ENCODE measurements at places on chromosomes 2 and 18.

- H3K4me3 ChIP-seq: no peak overlapping the region
- H3K27me3 ChIP-seq: no peaks in the 10 kb centered on the region
- no peak for DNase-seq
- no peaks in the 10 kb centered on the region for H3K36me3 ChIP-seq
Measured at GRCh38 chr2:64361151-64361938, 92.6 kb upstream of the LGALSL start.

DNA sequence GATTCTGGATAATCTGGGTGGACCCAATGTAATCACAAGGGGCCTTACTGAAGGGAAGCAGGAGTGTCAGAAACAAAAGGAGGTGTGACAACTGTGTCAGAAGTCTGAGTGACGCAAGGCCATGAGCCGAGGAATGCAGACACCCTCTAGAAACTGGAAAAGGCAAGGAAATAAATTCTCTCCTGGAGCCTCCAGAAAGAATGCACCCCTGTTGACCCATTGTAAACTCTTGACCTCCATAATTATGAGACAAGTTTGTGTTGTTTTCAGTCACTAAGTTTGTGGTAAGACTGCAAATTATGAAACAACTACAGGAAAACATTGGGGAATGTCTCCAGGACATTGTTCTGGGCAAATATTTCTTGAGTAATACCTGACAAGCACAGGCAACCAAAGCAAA lies 47.3 kb upstream of the B3GNT7 start:
- peaks cover 2% of the 10 kb centered on the region for H3K4me1 ChIP-seq
- H3K36me3 ChIP-seq: peaks cover 23% of the 10 kb centered on the region
- no peak overlapping the region for H3K27ac ChIP-seq
- DNase-seq: no peak
- no peaks in the 10 kb centered on the region for H3K27me3 ChIP-seq

DNA sequence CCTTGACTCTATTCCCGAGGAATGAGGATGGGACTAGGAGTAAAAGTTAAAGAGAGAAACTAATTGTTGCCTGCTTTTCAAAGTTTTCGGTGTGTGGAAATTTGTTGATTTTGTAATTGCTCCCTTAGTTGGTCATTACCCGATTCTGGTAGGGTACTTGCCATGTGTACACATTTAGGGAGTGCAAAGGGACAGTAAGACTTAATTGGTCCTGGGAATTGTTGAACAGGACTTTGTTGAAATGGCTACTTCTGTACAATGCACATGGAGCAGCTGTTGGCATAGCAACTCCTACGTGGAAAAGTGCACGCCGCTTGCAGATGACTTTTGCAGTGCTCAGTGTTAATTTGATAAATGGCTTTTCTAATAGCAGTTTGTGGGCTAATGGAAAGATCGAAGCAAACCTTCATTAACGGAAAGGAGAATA lies 22.9 kb downstream of the EPAS1 start:
- no peaks in the 10 kb centered on the region for H3K27me3 ChIP-seq
- H3K36me3 ChIP-seq: no peaks in the 10 kb centered on the region
- H3K27ac ChIP-seq: no peak overlapping the region
- no peak overlapping the region for H3K4me3 ChIP-seq
- no peak for DNase-seq

DNA sequence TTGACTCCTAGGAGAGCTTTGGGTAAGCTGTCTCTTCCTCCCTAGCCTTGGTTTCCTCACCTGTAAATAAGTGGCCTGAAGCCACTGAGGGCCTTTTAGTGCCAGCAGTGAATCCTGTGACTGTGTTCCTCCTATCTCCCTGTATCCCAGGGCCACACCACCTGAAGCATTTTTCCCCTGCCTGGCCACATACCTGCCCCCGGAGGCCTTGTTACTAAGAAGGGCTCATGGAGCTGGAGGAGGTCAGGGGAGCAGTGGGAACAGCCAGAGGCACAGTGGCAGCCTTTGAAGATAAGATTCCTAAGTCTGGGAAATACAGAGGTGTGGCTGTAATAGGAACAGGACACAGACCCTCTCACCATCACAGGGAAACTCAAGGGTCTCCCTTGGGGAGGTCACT lies 162.4 kb downstream of the SMAD7 start:
- peaks cover 12% of the 10 kb centered on the region for H3K4me1 ChIP-seq
- no peak for DNase-seq
- H3K27me3 ChIP-seq: no peaks in the 10 kb centered on the region
- no peak overlapping the region for H3K27ac ChIP-seq
- no peak overlapping the region for H3K4me3 ChIP-seq
- H3K36me3 ChIP-seq: no peaks in the 10 kb centered on the region

- H3K4me1 ChIP-seq: peaks cover 2% of the 10 kb centered on the region
- H3K27ac ChIP-seq: no peak overlapping the region
- DNase-seq: no peak
- no peaks in the 10 kb centered on the region for H3K36me3 ChIP-seq
- H3K4me3 ChIP-seq: no peak overlapping the region
Measured at GRCh38 chr2:762646-763045, 85.4 kb upstream of the TMEM18 start.

- H3K4me3 ChIP-seq: no peak overlapping the region
- no peaks in the 10 kb centered on the region for H3K4me1 ChIP-seq
- no peaks in the 10 kb centered on the region for H3K27me3 ChIP-seq
- no peak for DNase-seq
- no peak overlapping the region for H3K27ac ChIP-seq
Measured at GRCh38 chr18:55121397-55122170, 162.3 kb upstream of the CCDC68 start.

DNA sequence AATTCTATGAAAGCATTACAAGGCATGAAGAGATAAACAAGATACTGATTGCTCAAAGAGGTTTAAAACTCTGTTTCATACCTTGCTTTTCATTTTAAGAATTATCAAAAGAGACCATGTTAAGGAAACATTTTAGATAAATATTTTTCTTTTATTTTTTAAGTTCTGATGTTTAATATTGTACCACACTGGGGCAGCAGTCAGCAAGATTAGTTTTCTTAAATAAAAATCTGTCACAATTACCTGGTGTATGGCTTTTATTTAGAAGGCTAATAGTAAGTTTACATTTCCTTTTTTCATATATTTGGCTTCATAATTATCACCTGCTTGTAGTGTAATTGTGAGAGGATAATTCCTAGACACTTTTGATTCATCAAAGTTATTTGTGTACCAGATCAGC lies 46.4 kb downstream of the ZNF804A start:
- H3K4me3 ChIP-seq: no peak overlapping the region
- H3K4me1 ChIP-seq: no peaks in the 10 kb centered on the region
- H3K27ac ChIP-seq: no peak overlapping the region
- DNase-seq: no peak
- no peaks in the 10 kb centered on the region for H3K36me3 ChIP-seq
- H3K27me3 ChIP-seq: no peaks in the 10 kb centered on the region

GRCh38 chr18:64474255-64474654 lies 325.4 kb upstream of the LINC00305 start:
- no peak for DNase-seq
- H3K4me3 ChIP-seq: no peak overlapping the region
- H3K27me3 ChIP-seq: no peaks in the 10 kb centered on the region
- no peaks in the 10 kb centered on the region for H3K4me1 ChIP-seq
- no peak overlapping the region for H3K27ac ChIP-seq

GRCh38 chr2:117481608-117482007 lies 332.9 kb upstream of the DDX18 start:
- no peak overlapping the region for H3K27ac ChIP-seq
- H3K4me3 ChIP-seq: no peak overlapping the region
- H3K27me3 ChIP-seq: no peaks in the 10 kb centered on the region
- DNase-seq: no peak
- H3K36me3 ChIP-seq: no peaks in the 10 kb centered on the region

DNA sequence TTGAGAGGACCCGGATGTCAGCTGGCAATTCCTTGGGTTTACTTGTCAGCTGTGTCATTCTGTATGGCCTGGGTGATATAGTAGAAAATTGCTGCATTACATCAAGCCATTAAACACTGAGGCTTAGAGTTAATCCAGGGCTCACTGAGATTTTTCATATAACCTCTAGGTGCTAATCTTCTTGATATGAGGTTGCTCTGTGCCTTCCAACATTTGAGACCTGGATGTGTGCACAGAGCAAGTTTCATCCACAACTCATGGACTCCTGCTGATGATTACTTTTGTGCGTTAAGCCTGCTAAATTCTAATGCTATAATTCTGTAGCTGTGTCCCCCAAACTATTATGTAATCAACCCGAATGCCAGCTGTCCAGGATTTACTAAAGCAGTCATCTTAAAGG lies 178.4 kb upstream of the CDH20 start:
- DNase-seq: no peak
- no peaks in the 10 kb centered on the region for H3K4me1 ChIP-seq
- H3K27ac ChIP-seq: no peak overlapping the region
- H3K27me3 ChIP-seq: no peaks in the 10 kb centered on the region

DNA sequence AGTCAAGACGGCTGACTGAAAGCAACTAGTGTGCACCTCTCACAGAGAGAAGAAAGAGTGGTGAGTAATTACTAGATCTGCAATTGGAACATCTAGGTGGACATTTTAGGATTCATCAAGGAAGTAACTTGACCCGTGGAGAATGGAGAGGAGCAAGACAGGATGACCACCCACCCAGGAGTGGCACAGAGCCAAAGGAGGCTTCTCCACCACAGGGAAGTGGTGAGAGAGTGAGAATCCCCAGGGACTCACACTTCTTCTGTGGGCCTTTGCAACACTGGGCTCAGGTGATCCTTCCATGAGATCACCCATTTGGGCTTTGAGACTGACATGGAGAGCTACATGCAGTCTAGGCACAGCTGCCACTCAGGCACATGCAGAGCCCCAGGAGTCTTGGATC lies 132.8 kb upstream of the GALNT5 start:
- no peaks in the 10 kb centered on the region for H3K4me1 ChIP-seq
- no peaks in the 10 kb centered on the region for H3K36me3 ChIP-seq
- no peak overlapping the region for H3K4me3 ChIP-seq
- H3K27me3 ChIP-seq: no peaks in the 10 kb centered on the region
- no peak for DNase-seq

- DNase-seq: no peak
- H3K27me3 ChIP-seq: no peaks in the 10 kb centered on the region
- no peaks in the 10 kb centered on the region for H3K36me3 ChIP-seq
Measured at GRCh38 chr2:240399419-240400324, 35.8 kb upstream of the GPC1 start.

- no peak overlapping the region for H3K27ac ChIP-seq
- DNase-seq: no peak
- no peaks in the 10 kb centered on the region for H3K36me3 ChIP-seq
- H3K4me3 ChIP-seq: no peak overlapping the region
Measured at GRCh38 chr2:225010804-225011203, 31.5 kb downstream of the DOCK10 start.

DNA sequence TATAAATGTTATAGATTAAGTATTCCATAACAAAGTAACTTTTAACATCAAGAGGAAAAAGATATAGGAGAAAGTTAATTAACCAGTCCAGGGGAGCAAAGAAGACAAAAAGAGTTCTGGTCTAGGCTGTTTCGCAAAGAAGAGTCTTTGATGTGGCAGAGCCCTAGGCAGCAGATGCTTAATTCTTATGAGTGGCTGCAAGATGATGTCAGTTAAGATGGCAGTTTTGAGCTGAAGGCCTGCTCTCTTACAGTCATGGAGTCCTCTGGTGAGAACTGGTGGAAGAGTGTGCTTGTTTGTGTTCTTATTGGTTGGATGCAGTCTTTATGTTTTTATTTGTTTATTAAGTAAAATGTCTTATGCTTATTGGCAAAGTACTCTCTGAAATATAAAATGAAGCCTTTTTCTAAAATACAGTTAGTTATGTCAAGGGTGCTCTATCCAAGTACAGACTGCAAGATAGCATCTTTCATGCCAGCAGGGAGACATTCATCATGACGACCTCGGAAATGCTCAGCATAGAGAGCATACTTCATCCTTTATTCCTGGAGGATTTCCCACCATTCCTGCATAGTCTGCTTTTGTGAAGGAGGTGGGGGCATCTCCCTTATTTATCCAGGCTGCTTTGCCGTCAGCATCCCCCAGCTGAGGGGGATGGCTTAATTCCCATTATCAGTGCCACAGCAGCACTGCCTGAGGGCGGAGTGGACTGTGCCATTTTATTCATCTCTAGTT lies 38.9 kb upstream of the SERPINE2 start:
- H3K27ac ChIP-seq: no peak overlapping the region
- no peak for DNase-seq
- H3K4me1 ChIP-seq: no peaks in the 10 kb centered on the region

GRCh38 chr2:11375025-11375688 lies 30.7 kb upstream of the ROCK2 start:
- peaks cover 6% of the 10 kb centered on the region for H3K4me1 ChIP-seq
- H3K4me3 ChIP-seq: no peak overlapping the region
- no peak for DNase-seq

GRCh38 chr18:62585274-62586150 lies 62.7 kb downstream of the ZCCHC2 start:
- H3K27me3 ChIP-seq: no peaks in the 10 kb centered on the region
- H3K36me3 ChIP-seq: no peaks in the 10 kb centered on the region
- no peak overlapping the region for H3K27ac ChIP-seq
- DNase-seq: no peak

GRCh38 chr18:75244351-75245313 lies 34.0 kb downstream of the TSHZ1 start:
- no peaks in the 10 kb centered on the region for H3K27me3 ChIP-seq
- H3K36me3 ChIP-seq: no peaks in the 10 kb centered on the region
- no peaks in the 10 kb centered on the region for H3K4me1 ChIP-seq
- H3K27ac ChIP-seq: no peak overlapping the region

Measured in neuronal stem cell (in vitro differentiated cells).